ENCODE measurements at places on chromosomes 7 and 10.

- DNase-seq, result no peak
These were observed 287.4 kb upstream of the SEMA3D start for GRCh38 chr7:85474234-85474633.

- no peak for DNase-seq
These were observed 136.1 kb upstream of the TARP start for GRCh38 chr7:38409531-38409930.

- no peak for DNase-seq
These were observed 179.7 kb downstream of the CFTR start for GRCh38 chr7:117659531-117660011.

- no peak for DNase-seq
These were observed 145.9 kb downstream of the PRKAG2 start for GRCh38 chr7:151731022-151731441.

GRCh38 chr10:1464881-1465417 lies 272.4 kb downstream of the ADARB2 start:
- no peak for DNase-seq

DNA sequence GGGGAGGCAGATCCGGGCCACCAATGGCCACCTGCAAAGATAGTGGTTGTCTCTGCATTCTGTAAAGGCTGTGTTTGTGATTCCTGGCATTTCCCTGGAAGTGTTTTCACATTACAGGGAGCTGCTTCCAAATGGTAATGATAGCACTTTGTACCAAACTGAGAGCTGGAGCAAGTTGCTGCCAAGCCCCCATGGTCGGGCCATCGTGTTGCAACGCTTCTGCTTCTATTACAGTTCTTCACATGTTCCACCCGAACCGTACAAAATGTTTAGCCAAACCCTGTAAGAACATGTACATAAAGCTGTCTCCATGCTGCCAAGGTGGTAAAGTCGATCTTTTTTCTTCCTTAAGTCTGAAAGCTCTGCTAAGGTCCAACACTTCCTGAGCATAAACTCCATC lies 397.7 kb upstream of the NFE2L3 start:
- no peak for DNase-seq

DNA sequence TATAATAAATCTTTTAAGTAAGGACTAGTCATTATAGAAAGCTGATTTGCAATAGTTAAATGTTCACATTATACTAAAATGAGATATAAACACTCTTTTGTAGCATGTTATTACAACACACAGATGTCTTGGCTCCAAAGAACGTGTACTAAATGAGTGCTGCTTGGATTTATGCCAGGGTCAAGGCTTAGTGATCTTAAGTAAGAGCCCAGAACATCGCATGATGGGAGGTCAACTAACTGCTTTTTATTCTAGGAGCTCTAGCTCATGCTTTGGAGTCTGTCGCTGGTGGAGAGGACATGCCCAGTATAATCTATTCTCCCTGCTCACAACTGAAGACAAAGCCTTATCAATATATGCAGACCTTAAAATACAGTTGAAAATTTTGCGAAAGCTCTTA lies 315.1 kb downstream of the BBS9 start:
- DNase-seq, result no peak

- DNase-seq, result peak; percentile 2
These were observed 17.1 kb downstream of the ZNF485 start for GRCh38 chr10:43623351-43623750.

GRCh38 chr10:73469579-73469978 lies 26.2 kb downstream of the PPP3CB start:
- no peak for DNase-seq

GRCh38 chr7:28700790-28701203 lies 257.3 kb downstream of the TRIL start:
- DNase-seq, result no peak

DNA sequence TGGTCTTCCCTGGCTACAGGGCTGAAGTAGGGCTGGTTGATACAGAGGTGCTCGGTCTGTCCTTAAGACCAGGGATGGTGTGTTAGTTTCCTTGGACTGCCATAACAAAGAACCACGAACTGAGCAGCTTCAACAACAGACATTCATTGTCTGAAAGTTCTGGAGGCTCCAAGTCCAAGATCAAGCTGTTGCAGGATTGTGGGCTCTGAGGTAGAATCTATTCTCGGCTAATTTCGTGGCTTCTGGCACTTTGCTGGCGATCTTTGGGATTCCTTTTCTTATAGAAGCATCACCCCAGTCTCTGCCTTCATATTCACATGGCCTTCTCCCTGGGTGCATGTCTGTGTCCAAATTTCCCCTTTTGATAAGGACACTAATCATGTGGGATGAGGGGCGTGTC lies 112.1 kb upstream of the ITGB1 start:
- no peak for DNase-seq

GRCh38 chr7:4661871-4662270 lies 20.2 kb upstream of the FOXK1 start:
- no peak for DNase-seq

DNA sequence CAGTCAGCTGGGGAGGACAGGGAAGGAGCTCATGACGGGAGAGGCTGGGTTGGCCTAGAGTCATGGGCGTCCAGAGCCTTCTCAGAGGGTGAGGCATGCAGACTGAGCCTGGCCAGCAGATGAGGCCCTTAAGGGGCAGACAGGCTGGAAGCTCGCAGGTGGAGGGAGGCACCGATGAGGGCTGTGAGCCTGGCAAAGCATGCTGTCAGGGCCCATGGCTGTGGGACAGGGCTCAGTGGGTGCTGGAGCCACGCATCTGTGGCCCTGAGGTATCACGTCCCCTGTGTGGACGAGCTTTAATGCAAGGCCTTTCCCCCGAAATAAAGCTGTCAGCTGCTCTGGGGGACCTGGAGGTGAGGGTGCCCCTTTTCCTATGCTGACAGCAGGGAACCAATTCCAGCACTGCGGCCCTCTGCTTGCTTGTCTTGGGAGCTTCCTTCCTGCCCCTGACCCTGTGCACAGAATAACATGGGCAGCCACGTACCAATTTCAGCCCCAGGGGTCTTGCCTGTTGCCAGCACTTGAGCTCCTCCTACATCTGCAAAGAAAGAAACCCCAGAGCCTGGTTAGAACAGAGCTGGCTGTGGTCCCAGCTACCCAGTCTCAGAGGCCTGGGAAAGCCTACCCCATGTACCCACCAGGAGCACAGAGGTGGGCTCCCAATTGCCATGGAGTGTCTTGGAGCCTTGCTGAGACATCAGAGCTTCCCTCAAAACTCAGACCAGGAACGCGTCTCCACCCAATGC lies 20.6 kb downstream of the TMEM273 start:
- no peak for DNase-seq

- no peak for DNase-seq
These were observed 746.9 kb downstream of the TYW1 start for GRCh38 chr7:67743501-67743900.

DNA sequence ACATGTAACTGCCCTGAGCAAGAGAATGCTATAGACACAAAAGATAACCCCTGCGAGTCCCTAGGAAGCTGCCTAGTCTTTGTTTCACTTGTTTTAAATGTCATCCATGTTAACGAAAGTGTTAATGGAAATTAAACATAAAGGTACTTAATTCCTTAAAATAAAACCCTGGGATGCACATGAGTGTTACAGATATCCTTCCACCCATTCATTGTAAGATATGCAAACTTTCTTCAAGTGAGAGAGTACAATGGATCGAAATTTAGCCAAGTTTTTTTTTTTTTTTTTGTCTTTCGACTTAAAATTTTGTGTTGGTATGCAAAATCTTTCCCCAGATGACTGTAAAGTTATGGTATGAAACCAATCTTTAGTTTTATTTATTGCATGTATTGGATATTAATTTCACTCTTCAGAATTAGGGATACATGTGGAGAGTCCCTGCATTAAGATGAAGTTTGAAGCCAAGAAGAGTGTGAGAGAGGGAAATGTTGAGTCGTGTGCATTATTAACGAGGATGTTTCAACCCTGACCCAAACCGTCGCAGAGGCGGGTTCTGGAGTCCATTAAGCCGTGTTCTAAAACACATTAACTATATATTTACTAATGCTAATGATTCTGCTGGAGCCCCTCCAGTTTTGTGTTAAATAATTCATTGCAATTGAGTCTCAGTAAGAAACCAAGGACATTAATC lies 1.6 kb downstream of the CDK14 start:
- DNase-seq, result no peak

- DNase-seq, result no peak
These were observed 14.0 kb upstream of the SCART1 start for GRCh38 chr10:133439517-133440461.

DNA sequence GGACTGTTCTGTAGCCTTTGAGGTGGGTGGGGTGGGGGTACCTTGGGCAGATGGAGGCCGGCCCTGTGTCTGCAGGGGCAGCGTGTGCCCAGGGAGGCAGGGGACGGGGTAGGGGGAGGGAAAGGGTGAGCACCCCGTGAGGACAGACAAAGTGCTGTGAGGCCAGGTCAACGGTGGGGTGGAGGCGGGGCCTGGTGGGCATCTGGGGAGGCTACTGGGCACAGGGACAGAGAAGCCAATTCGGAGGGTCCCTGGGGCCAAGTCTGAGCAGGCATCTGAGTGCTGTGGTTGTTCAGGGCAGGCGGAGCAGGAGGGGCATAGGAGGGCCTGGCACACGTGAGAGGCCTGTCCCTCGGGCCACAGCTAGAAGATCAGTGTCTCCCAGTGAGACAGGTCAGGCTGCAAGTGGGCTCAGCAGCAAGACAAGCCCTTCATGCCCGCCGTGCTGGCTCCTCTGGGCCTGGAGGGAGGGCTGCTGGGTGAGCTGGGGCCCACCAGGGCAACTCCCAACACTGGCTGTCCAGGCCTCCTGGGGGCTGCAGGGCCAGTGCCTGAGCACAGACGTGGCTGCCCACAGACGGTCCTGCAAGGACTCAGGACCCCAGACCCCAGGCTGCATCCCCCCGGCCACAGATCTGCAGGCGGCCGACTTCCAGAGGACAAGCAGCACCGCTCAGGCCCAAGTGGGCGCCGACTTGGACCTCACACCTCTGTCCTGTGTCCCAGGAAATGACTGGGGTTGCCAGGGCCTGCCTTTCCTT lies 26.4 kb upstream of the KNDC1 start:
- DNase-seq, result no peak

GRCh38 chr7:41046776-41047175 lies 656.1 kb downstream of the INHBA start:
- no peak for DNase-seq

DNA sequence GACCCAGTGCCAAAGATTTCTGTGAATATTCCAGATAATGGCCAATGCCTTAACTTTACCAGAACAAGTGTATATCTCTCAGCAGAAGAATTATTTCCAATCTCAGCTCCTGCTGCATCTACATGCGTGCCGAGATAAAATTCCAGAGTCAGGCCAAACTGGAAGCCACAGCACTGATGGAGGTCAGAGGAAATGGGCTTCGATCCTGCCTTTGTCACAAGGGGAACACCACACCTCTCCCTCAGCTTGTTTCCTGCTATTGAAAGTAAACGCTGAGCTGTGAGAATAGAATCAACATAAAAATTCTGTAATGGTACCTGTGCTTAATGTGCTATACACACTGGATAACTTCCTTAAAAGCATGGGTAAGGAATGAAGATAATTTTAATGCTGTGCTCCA lies 255.5 kb downstream of the NEBL start:
- DNase-seq, result no peak

GRCh38 chr10:11715815-11716494 lies 26.2 kb upstream of the ECHDC3 start:
- DNase-seq, result peak; percentile 18

DNA sequence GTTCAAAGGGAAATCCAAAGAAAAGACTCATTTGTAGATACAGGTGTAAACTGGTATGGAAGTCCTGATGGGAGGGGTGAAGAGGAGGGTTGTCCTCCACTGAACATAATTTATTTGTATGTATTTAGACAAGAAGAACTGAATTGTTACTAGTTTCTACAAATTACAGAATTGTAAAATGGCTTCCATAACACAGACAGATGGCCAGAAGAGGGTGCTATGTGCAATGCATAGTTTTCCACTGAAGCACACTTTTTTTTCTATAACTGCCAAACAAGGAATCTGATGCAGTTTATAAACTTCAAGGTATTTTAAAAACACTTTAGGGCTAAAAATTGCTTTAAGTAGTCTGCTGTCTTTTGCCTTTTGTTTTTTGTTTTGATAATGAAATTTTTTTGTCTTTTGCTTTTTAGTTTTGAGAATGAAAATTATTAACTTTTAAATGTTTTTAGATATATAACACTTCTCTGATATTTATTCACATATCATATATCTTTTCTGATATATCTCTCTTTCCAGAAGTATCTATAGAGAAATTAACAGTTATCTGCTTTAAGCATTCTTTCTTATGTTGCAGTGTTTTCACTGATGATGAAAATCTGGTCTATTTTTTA lies 58.5 kb downstream of the PHYHIPL start:
- DNase-seq, result no peak

DNA sequence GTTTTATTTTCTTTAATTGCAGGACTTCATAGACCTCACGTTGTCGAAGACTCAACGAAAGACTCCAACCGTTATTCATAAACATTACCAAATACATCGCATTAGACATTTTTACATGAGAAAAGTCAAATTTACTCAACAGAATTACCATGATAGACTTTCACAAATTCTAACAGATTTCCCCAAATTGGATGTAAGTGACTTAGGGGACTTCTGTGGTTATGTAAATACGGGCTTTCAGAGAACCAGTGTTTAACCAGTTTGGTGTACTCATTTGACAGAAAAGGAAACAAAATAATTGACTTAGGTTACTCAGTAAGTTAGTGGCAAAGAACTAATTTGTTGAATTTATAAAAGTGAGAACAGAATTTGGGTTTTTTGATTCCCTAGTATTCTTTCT lies 4.2 kb downstream of the GTPBP4 start:
- no peak for DNase-seq
